ENCODE measurements at places on chromosomes 4 and X.

- no peak for DNase-seq
Measured at GRCh38 chr4:41176340-41176739, 38.0 kb downstream of the APBB2 start.

- no peak for DNase-seq
Measured at GRCh38 chrX:147899379-147900114, 12.2 kb upstream of the FMR1 start.

DNA sequence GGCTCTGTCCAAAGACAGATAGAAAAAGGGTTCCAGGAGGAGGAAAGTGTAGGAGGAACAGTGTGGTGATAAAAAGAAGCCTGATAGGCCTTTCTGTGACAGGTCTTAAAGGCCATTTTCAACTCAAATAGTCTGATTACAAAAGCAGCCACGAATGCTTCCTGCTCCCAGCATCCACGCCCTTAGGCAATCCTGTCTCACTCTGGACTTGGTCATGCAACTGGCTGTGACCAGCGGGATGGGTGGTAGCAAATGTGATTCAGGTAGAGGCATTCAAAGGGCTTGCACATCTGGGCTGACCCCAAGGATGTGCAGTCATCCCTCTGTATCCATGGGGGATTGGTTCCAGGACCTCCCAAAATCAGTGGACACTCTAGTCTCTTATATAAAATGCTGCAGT lies 14.4 kb upstream of the SEPSECS start:
- no peak for DNase-seq

GRCh38 chr4:62161446-62161845 lies 961.3 kb downstream of the ADGRL3 start:
- DNase-seq, result no peak

- DNase-seq, result no peak
Measured at GRCh38 chr4:95867919-95868318, 28.0 kb downstream of the PDHA2 start.

GRCh38 chr4:112592717-112593116 lies 44.0 kb downstream of the ZGRF1 start:
- DNase-seq, result no peak
